HS-5 (cell line): ENCODE measurements at places on chromosomes 2 and 18.

DNA sequence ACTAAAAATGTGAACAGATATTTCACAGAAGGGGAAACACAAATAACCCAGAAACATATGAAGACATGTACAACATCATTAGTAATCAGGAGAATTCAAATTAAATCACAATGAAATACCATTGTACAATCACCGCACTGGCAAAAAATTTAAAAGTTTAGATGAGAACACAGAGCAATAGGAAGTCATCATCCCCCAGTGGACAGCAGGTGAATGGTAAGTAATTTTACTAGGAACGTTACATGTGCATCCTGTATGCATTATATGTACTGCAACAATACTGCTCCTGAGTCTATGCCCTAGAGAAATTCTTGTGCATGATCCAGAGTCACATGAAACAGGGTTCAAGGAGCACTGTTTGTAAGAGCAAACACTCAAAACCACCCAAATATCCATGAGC lies 713.8 kb downstream of the NRXN1 start:
- DNase-seq: no peak

- no peak for DNase-seq
Measured at GRCh38 chr18:40075616-40076015, 1879.4 kb upstream of the PIK3C3 start.

GRCh38 chr2:225190987-225191386 lies 148.7 kb upstream of the DOCK10 start:
- DNase-seq: no peak

DNA sequence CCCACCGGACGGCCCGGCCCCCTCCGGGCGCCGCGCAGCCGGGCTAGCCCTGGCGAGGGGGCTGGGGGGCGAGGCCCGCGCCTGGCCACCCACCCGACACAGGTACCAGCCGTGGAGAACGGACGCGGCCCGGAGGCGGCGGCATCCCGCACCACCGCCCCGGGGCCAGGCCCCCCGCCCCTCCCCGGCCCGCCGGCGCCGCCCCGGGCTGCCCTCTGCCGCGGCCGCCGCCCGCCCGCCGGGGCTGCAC lies 405 bp downstream of the SOS1 start:
- no peak for DNase-seq

GRCh38 chr2:50343150-50343830 lies 688.6 kb downstream of the NRXN1 start:
- DNase-seq: no peak

DNA sequence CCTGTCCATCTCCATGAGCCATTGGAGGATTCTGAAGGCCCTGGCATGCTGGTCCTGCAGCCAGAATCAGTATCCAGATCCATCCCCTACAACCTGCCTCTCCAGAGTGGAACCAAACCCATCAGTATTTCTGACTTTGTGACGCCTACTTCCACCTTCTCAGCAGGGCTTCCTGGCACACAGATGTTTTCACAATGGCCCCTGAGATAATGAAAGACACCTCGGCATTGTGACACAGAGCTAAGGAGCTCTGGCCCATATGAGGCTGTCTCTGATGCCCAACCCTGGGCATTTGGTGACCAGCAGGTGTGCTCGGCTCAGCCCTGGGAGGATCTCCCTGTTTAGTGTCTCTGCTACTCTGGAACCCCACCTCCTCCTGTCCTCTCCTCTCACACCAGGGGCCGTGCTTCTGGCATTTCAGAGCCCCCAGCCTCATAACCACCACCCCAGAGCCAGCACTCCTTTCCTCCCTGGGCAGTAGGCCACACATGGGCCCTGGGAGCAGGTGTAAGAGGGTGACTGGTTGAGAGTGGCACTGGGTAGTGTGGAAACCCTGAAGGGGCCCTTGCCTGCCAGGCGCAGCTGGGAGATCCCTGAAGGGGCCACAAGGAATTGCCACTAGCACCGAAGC lies 38.2 kb downstream of the FOSL2 start:
- no peak for DNase-seq
